ENCODE measurements at places on chromosomes 12 and 14.
A peak's percentile ranks its signal among the peaks of the same experiment; 100 is the strongest.

DNA sequence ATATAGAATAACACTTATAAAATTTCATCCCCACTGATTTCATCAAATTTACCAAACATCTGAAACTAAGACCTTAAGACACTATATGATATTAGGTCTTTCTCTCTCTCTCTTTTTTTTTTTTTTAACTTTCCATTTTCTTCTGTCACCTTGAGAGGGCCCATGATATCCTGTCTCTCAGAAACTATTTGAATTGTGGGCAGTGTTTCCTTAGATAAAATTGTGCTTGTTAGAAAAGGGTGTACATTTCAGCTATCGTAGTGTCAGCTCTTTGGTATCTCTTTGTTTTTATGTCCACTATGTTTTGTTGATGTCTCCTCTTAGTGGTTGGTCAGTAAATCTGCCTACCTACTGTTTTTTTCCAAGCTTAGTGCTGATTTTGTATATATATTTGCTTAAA lies 23.8 kb downstream of the DNM1L start:
- DNase-seq: no peak

GRCh38 chr12:101082706-101083105 lies 127.3 kb downstream of the SLC5A8 start:
- no peak for DNase-seq

GRCh38 chr12:77120156-77121085 lies 55.1 kb upstream of the E2F7 start:
- DNase-seq: no peak

DNA sequence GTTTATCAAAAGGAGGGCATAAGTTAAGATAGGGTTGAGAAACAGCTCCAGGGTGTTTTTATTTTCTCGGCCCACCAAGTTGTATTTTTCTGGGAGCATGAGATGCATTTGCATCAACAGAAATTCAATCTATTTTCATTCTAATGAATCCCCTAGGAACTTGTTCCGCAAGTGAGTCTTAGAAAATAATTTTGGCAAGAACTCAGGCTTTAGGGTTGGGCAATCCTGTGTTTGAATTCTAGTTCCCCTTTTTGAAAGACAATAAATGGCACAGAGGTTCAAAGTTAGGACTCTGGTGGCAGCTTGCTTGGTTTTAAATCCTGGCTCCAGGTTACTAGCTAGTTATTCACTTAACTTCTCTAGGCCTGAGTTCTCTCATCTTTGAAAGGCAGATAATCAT lies 23.7 kb downstream of the SLC5A8 start:
- DNase-seq: no peak

- no peak for DNase-seq
Observed at GRCh38 chr14:58216544-58216943, 16.6 kb downstream of the ACTR10 start.

DNA sequence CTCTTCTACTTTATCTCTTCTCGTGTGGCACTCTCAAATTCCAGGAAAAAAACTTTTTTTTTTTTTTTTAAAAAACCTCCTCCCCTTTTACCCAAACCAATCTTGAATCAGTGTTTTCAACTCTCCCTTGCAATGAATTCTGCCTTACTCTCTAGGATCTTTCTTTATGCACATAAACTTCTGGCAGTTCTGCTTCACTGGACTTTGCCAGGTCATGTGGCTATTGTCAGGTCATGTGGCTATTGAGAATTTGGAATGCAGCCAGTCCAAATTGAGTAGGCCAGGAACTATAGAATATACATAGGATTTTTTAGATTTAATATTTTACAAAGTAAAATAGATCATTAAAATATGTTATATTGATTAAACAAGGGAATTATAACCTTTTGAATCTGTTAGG lies 218.2 kb downstream of the TMTC3 start:
- no peak for DNase-seq

GRCh38 chr14:71497645-71498086 lies 434.6 kb upstream of the RGS6 start:
- DNase-seq: peak; percentile 24

GRCh38 chr14:64465831-64466554 lies 694 bp downstream of the AKAP5 start:
- peak; percentile 76 for DNase-seq

GRCh38 chr14:70976591-70976990 lies 69.3 kb downstream of the PCNX1 start:
- DNase-seq: no peak

DNA sequence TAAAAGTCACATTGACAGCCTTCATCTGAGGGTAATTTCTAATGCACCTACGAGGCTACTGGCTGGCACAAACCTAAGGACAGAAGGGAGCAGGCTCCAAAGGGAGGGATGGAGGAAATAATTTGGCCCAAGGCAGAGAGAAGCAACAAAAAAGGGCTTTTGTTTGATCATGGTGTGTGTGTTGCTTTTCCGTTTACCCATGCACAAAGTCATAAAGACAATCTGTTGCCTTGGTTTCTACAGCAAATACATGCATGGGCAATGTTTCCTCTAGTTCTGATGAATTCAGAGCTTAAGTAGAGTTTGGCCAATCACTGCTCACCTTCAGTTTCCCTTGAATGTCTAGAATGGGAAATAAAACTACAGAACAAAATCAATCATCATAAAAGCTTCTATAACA lies 262.5 kb upstream of the CAND1 start:
- no peak for DNase-seq

GRCh38 chr12:63354969-63355368 lies 204.0 kb upstream of the AVPR1A start:
- DNase-seq: no peak

DNA sequence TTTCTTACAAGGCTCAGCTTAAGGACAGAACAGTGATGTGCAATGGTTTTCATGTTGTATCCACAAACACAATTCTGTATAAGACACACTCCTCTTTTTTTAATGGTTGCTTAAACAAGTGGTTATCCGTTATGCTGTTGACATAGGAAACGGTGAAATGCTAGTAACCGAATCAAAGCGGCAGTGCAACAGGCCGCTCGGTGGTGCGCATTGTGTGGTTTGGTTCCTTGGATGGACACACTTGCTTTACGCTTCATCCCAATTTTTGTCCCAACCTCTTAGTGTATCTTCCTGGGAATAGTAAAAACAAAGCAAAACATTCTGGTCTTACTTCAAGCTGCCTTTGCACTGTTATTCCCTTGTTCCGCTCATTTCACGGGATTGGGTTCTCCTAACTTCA lies 650 bp upstream of the PTGER2 start:
- DNase-seq: no peak

DNA sequence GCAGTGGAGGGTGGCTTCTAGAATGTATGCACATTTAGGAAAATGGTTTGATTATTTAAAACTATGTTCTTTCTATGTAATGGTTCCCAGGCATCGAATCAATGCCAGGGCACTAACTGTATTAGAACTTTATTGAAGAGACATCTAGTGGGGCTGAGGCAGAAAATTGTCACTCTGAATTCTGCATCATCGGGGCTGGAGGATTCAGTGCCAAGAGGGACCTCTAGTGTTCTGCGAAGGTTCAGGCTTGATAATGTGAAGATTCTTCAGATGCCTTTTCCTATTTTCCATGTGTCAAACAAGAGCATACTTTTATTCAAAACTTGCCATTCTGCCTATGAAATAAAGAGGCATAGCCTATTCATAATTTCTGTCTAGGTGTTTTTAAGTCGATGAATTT lies 146.3 kb downstream of the CAND1 start:
- no peak for DNase-seq

DNA sequence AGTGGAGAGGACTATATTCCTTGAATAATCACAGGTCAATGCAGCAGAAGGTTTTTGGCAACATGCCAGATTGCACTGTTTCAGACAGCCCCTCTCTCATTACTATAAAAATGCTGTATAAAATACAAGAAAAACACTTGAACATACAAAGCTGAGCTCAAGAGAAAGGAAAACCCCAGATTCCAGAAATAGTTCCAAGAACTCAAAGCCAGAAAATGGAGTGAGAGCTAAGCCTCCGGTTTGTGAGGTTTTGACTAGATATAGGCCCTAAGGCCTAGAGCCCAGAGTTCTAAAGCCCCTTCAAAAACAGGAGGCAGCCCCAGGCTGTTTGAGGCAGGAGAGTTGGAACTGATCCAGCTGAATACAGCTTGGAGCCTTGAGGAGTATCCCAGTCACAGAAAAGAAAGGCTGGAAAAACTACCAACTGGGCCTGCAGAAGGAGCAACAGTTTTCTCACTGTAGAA lies 29.4 kb upstream of the ACTN1 start:
- no peak for DNase-seq

GRCh38 chr12:120199595-120200306 lies 1.2 kb downstream of the RPLP0 start:
- no peak for DNase-seq

DNA sequence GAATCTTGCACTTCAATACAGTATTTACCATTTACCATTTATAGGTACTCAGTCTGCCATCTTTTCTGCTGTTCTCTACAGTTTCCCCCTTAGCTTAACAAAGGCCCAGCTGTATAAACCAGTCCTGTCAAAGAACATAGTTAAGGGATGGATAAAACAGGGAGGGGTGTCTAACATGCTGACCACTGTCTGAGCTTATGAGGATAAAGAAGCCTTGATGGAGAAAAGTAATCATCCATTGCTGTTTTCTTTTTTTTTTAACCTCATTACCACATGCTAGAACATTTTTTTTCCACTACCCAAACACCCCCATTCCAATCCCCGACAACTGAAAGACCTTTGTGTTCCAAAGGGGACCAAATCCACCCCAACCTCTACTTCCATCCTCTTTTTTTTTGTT lies 39.9 kb downstream of the SOX5 start:
- no peak for DNase-seq

GRCh38 chr14:97393244-97393643 lies 596.1 kb downstream of the VRK1 start:
- no peak for DNase-seq

- DNase-seq: no peak
Observed at GRCh38 chr12:109822951-109823411, 10.2 kb downstream of the TRPV4 start.

- DNase-seq: no peak
Observed at GRCh38 chr12:108734200-108734906, 3.0 kb upstream of the CORO1C start.

- DNase-seq: no peak
Observed at GRCh38 chr14:87940894-87941293, 52.1 kb downstream of the GALC start.

DNA sequence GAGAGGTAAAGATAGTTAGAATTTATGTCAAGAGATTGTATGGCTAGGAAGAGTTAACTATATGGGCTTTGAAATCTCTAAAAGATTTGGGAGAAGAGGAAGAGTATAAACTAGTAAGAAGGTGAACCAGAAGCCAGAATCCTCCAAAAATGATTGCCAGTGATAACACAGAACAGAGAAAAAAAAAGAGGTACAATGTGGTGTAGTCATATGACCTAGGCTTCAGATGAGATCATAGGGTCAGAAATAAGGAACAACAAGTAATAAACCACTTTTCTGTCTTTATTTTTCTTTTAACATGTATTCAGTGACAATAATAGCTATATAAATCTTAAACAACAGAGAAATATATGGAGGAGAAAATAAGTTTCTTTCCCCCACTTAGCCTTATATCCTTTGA lies 2.0 kb upstream of the NECAP1 start:
- DNase-seq: no peak

DNA sequence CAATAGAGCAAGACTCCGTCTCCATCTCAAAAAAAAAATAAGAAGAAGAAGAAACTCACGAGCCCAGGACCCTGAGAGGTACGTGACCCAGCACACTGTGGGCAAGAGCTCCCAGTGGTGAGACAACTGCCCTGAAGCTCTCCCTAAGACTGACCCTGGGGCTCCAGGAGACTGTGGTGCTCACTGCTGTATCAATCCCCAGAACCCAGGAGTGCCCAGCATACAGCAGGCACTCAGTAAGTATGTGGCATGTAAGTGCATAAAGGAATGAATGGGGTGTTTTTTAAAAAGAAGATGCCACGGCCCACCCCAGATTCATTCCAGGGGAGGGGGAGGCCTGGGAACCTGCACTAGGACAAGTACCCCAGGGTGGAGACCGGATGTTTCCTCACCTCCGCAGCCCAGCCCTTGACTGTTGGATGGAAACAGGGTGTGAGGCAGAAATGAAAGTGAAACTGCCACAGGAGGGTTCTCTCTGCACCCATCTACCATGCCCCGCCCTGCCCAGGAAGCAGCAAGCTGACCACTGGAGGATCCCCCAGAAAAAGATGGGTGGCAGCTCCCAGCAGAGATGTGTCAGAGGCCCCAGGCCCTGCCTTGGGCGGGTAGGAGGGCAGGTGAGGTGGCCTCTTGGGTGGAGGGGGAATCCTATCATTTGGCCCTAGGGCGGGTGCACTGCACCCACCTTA lies 12.2 kb downstream of the ITPK1 start:
- DNase-seq: no peak

DNA sequence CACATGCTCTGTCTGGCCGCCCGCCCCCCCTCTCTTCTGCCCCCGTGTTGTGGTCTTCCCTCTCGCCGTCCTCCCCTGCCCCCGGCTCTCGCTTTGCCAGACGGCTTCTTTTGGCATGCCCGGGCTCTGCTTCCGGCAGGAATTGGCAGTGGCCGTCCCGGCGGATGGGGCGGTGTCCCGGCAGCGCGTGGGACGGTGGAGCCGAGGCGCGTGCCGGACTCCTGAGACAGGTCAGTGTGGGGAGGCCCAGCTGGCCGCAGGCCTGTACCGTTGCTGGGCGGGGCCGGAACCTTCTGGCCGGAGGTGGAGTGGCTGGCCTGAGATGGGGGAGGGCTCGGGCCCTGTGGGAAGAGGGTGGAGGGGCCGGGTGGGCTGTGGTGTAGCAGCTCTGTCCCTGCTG lies 17.1 kb downstream of the KIF26A start:
- no peak for DNase-seq

- DNase-seq: no peak
Observed at GRCh38 chr12:63941166-63941800, 96.8 kb downstream of the SRGAP1 start.

- DNase-seq: peak; percentile 18
Observed at GRCh38 chr12:101857043-101857558, 20.3 kb upstream of the DRAM1 start.

- DNase-seq: no peak
Observed at GRCh38 chr14:95944462-95944861, 67.8 kb downstream of the TUNAR start.

DNA sequence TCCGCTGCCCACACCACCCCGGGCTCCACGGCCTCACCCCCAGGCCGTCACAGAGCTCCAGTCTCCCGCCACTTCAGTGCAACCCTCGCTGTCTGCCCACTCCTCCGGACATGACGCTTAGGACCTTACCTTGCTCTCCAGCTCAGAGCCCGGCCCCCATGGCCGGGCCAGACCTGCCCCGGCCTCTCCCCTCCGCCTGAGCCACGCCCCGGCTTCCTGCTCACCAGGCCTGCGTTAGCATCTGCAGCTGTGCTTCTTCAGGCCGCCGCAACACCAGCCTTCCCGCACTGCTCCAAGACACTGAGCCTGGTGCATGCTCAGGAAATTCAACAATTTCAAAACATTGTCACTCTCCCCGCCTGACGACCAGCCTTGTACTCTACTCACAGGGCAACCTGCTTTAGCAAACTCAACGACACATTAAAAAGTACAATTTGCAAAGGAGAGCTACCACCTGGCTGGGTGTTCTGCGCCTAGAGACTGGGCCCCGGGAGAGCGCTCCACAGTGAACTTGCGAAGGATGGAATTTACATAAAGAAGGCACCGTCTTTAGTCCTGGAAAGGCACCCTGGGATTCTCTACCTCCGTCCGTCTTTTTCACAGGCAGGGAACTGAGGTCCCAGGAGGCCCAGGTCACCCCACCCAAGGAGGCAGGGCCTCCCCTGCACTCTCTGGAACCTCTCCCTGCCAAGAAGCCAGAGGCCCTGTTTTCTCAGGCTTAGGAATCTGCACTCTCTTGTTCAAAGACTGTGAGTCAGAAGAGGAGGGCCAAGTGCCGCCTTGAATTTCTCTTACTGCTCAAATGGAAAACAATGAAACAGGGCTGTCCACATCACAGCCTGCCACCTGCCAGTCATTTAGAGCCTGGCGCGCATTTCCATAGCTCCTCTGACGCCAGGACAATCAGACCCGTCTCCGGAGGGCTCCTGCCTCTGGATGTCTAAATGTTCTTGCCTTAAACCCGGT lies 51.3 kb downstream of the STX2 start:
- DNase-seq: no peak

Measured in urothelium cell line (cell line).